Breast epithelium (tissue), 4 donors: ENCODE measurements at places on chromosomes 6 and 20. TPM values are rescaled to one million over a fixed set of nuclear protein-coding genes. Genes with fewer than 3 reads are reported as not detected.

GRCh38 chr6:12645941-12646340 lies 70.6 kb upstream of the PHACTR1 start:
- H3K27me3 ChIP-seq: no peaks in the 10 kb centered on the region
- no peak overlapping the region for H3K4me3 ChIP-seq
- H3K4me1 ChIP-seq: no peaks in the 10 kb centered on the region
- DNase-seq: no peak
- no peak overlapping the region for H3K27ac ChIP-seq

DNA sequence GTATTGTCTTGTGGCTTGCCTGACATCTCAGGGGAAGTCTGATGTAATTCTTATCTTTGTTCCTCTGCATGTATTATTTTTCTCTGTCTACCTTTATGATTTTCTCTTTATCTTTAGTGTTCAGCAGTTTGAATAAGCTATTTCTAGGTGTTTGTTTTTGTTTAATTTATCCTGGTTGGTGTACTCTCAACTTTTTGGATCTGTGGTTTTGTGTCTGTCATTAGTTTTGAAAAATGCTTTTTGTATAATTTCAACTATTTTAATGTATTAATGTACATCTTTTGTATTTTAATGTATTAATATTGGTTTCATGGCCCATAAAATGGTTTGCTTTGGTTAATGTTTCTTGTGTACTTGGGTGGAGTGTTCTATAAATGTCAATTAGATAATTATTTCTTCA lies 15.9 kb upstream of the APCDD1L start:
- H3K27ac ChIP-seq: no peak overlapping the region
- no peak overlapping the region for H3K4me3 ChIP-seq
- no peaks in the 10 kb centered on the region for H3K27me3 ChIP-seq
- H3K36me3 ChIP-seq: no peaks in the 10 kb centered on the region

Gene HLA-B
- 727 TPM for total RNA-seq

GRCh38 chr20:24962510-24962909 lies 13.4 kb downstream of the CST7 start:
- H3K27ac ChIP-seq: no peak overlapping the region
- DNase-seq: no peak
- no peak overlapping the region for H3K4me3 ChIP-seq
- no peaks in the 10 kb centered on the region for H3K27me3 ChIP-seq
- H3K36me3 ChIP-seq: no peaks in the 10 kb centered on the region
- no peaks in the 10 kb centered on the region for H3K4me1 ChIP-seq

DNA sequence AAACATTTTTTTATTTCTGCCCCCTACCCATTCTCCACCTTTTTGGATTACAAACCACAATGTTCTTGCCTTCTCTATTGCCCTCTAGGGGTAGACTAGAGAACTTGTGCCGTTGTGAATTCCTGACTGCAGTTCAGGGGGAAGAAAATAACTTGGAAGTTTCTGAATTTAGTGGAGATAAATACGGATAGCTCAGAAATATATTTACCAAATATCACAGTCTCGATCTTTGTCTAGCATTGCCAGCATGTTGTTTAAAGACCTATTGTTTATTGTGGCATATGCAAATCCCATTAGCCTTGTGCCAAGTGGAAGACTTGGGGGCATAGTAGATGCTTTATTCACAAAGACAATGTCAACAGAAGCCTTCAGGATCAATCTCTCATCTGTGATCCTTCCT lies 154.1 kb upstream of the MMS22L start:
- H3K4me3 ChIP-seq: no peak overlapping the region
- no peaks in the 10 kb centered on the region for H3K27me3 ChIP-seq
- H3K4me1 ChIP-seq: no peaks in the 10 kb centered on the region
- no peak for DNase-seq
- no peak overlapping the region for H3K27ac ChIP-seq

- H3K27ac ChIP-seq: no peak overlapping the region
- DNase-seq: no peak
- H3K27me3 ChIP-seq: no peaks in the 10 kb centered on the region
- H3K4me3 ChIP-seq: no peak overlapping the region
Measured at GRCh38 chr20:43404878-43405277, 52.8 kb upstream of the SRSF6 start.

DNA sequence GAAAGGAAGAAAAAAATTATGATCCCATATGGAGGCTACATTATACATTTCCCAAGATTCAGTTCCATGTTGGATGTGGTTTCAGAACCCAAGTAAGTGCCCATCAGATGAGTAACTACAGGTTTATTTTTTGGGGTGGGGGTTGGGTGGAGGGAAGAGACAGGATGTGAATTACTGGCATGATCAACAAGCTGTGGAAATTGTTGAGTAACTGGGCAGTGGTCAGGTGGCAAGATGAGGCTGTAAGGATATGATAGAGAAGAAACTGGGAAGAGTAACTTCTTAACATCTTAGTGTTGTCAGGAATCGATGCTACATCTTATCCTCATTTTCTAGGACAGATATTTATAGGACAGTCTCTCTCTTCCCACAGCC lies 153.5 kb downstream of the CFAP61 start:
- DNase-seq: no peak
- H3K27ac ChIP-seq: no peak overlapping the region
- no peaks in the 10 kb centered on the region for H3K27me3 ChIP-seq
- no peaks in the 10 kb centered on the region for H3K36me3 ChIP-seq
- no peak overlapping the region for H3K4me3 ChIP-seq

Gene UST
- 10.5 TPM for total RNA-seq

- no peak overlapping the region for H3K4me3 ChIP-seq
- H3K4me1 ChIP-seq: no peaks in the 10 kb centered on the region
- no peak overlapping the region for H3K27ac ChIP-seq
- DNase-seq: no peak
- no peaks in the 10 kb centered on the region for H3K27me3 ChIP-seq
Measured at GRCh38 chr20:18615020-18615650, 27.3 kb downstream of the DTD1 start.

Gene BANF2
- total RNA-seq: not detected

Gene MYLK2
- total RNA-seq: not detected

GRCh38 chr6:15768999-15769398 lies 106.2 kb upstream of the DTNBP1 start:
- H3K27me3 ChIP-seq: no peaks in the 10 kb centered on the region
- H3K27ac ChIP-seq: no peak overlapping the region
- DNase-seq: no peak
- no peak overlapping the region for H3K4me3 ChIP-seq
- H3K4me1 ChIP-seq: no peaks in the 10 kb centered on the region
- no peaks in the 10 kb centered on the region for H3K36me3 ChIP-seq

DNA sequence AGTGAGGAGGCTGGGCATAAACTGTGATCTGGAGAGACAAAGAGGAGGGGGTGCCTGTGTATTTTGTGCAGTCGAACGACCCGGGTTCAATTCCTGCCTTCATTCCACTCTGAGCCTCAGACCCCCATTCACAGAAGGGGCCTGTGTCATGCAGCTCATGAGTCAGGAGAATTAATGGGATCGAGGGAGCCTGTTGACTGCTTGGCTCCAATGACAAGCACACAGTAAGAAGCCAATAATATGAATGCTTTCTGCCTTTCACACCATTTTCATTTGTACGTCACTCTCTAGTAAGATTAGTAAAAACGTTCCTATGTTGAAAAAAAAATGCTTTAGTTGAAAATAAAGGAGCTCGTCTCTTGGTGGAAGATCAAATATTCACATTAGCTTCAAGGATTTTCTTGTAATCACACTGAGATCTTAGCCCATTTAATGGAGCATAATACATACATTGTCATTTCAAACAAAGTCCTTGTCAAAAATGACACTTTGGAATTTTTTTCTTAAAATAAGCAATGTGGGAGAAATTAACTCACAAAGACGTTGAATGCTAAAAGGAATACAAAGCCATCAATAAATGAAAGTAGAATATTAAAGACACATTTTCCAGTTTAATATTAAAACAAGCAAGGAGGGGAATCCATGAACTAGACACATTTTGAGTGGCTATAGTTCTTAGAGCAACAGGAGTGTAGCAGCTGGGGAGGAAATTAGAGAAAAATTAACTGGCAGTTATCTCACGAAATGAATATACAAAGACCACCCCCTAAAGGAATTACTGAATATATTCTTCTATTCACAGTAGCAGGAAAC lies 246.7 kb upstream of the AFDN start:
- H3K27ac ChIP-seq: no peak overlapping the region
- no peak overlapping the region for H3K4me3 ChIP-seq
- no peak for DNase-seq

DNA sequence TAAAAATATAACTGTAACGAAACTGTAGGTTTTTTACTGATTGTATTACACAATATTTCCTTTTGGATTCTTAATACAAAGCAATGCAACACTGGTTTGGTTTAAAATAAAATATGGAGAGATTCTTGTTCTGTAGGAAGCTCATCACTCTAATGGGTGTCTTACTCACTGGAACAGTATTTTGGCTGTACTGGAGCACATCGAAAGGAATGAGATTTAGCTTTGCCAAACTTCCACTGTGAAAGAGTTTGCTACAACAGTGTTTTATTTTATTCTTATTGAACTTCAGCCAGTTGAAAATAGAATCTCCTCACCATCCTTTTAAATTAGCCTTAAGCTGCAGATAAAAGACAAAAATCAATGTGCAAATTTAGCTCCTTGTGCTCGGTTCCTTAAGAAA lies 230.7 kb upstream of the QKI start:
- no peak for DNase-seq
- no peaks in the 10 kb centered on the region for H3K4me1 ChIP-seq
- H3K4me3 ChIP-seq: no peak overlapping the region
- no peaks in the 10 kb centered on the region for H3K36me3 ChIP-seq

DNA sequence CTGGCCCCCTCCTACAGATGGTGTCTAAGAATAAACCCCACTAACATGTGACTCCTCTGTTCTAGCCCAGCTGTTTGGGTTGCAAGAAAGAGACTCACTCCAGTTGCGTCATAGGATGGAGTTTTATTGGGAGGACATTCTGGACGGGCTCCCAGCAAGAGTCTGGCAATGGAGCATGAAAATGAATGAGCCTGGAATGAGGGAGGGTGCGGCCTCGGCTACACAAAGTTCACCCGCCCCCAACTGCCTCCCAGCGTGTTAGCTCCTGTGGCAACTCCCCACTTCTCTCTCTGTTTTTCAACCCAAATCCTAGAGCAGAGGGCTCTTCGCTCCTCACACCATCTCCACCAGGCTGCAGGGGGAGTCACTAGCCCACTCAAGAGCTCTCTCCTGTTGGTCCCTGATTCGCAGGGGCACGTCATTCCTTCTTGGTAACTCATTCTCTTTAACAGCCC lies 5.1 kb upstream of the ADAM33 start:
- no peaks in the 10 kb centered on the region for H3K36me3 ChIP-seq
- no peaks in the 10 kb centered on the region for H3K4me1 ChIP-seq
- no peak overlapping the region for H3K4me3 ChIP-seq
- no peaks in the 10 kb centered on the region for H3K27me3 ChIP-seq

Gene PSORS1C2
- not detected for total RNA-seq

GRCh38 chr20:32456869-32457478 lies 98.8 kb downstream of the ASXL1 start:
- peaks cover 7% of the 10 kb centered on the region for H3K4me1 ChIP-seq
- peak overlapping the region; percentile 48 for H3K4me3 ChIP-seq
- H3K27me3 ChIP-seq: no peaks in the 10 kb centered on the region
- no peak for DNase-seq
- H3K36me3 ChIP-seq: peaks cover 9% of the 10 kb centered on the region

Gene IL17F
- not detected for total RNA-seq

GRCh38 chr6:13733178-13733887 lies 21.7 kb upstream of the RANBP9 start:
- H3K27ac ChIP-seq: peak overlapping the region; percentile 48
- DNase-seq: peak; percentile 61
- H3K36me3 ChIP-seq: no peaks in the 10 kb centered on the region
- H3K4me3 ChIP-seq: peak overlapping the region; percentile 17
- H3K4me1 ChIP-seq: no peaks in the 10 kb centered on the region

DNA sequence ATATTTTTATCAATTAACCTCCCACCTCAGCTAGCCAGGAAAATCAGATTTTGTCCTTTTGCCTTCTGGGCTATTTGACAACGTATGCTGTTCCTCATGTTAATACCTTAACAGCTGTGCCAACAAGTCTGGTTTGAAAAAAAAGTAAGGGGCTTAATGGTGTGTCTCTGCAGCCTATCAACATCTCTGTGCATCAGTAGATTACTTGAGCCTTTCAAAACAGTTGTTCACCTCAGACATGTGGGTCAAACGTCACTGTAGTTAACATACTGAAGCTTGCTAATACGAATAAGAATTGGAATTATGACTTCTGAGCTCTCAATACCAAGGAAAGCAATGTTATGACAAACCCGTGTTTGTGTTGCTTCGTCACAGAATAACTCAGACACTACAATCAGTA lies 23.0 kb downstream of the CEP57L1 start:
- DNase-seq: no peak
- H3K27ac ChIP-seq: no peak overlapping the region
- H3K36me3 ChIP-seq: no peaks in the 10 kb centered on the region
- no peaks in the 10 kb centered on the region for H3K4me1 ChIP-seq

- H3K4me1 ChIP-seq: no peaks in the 10 kb centered on the region
- H3K27me3 ChIP-seq: no peaks in the 10 kb centered on the region
- no peak overlapping the region for H3K4me3 ChIP-seq
- H3K36me3 ChIP-seq: no peaks in the 10 kb centered on the region
- H3K27ac ChIP-seq: peak overlapping the region; percentile 10
Measured at GRCh38 chr6:150723857-150724256, 124.2 kb downstream of the PLEKHG1 start.

DNA sequence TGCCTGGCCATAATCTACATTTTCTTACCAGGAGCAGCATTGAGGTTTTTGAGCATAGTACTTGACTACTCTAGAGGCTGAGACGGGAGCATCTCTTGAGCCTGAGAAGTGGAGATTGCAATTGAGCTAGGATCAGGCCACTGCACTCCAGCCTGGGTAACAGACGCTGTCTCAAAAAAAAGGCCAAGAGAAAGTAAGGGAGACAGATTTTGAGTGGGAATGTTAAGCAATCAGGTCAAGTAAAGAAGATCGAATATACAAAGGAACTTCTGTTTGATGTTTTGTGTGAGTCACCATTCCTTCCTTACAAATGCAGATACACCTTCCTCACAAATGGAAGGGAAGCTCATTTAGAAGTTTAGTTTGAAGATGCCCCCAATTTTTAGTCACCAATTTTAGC lies 4.4 kb downstream of the PNRC1 start:
- H3K27me3 ChIP-seq: no peaks in the 10 kb centered on the region
- no peaks in the 10 kb centered on the region for H3K4me1 ChIP-seq
- DNase-seq: no peak
- no peak overlapping the region for H3K4me3 ChIP-seq
- peak overlapping the region; percentile 26 for H3K27ac ChIP-seq

- no peak overlapping the region for H3K4me3 ChIP-seq
- H3K4me1 ChIP-seq: no peaks in the 10 kb centered on the region
- no peak for DNase-seq
- H3K27ac ChIP-seq: no peak overlapping the region
- no peaks in the 10 kb centered on the region for H3K27me3 ChIP-seq
- H3K36me3 ChIP-seq: no peaks in the 10 kb centered on the region
Measured at GRCh38 chr6:288866-289265, 3.4 kb upstream of the DUSP22 start.

GRCh38 chr6:108655806-108656651 lies 95.3 kb downstream of the FOXO3 start:
- H3K4me3 ChIP-seq: peak overlapping the region; percentile 39
- H3K36me3 ChIP-seq: no peaks in the 10 kb centered on the region
- DNase-seq: no peak
- H3K27me3 ChIP-seq: no peaks in the 10 kb centered on the region

Gene ZSCAN31
- total RNA-seq: 17.4 TPM
